ENCODE measurements at places on chromosomes 2 and 18.
A peak's percentile ranks its signal among the peaks of the same experiment; 100 is the strongest.

DNA sequence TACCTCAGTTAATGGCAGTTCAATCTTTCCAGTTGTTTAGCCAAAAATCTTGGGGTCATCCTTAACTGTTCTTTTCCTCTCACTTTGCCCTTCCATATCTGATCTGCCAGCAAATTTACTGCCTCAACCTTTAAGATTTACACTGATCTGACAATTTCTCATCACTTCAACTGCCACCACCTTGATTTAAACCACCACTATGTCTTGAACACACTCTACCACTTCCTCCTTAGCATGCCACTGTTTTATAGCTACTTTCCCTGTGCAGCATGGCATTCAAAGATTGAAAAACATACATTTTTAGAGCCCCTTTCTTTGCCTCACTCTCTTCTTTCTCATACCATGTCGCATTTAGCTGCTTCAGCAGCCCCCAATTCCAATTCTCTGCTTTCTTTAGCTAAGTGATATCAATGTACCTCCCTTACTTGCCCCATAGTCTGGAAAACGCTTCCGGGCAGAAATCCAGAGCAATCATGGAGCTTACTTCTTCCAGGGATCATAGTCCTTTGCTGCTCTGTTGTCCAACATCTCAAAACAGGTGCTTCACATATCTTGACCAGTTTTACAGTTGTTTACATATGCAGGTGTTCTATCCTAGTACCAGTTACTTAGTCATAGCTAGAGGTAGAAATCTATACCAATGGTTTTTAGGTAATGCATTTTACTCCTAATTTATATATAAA, 10.9 kb downstream of the PGAP1 start:
- no peak for DNase-seq

GRCh38 chr2:38581193-38582147, 21.3 kb downstream of the HNRNPLL start:
- peak; percentile 31 for DNase-seq

- DNase-seq = peak; percentile 48
Observed at GRCh38 chr2:60553495-60554073, at the start of gene BCL11A. Gene BCL11A, minus strand, starts transcription at chr2:60553654. Its CDS starts 384 bp downstream, at chr2:60553270.

DNA sequence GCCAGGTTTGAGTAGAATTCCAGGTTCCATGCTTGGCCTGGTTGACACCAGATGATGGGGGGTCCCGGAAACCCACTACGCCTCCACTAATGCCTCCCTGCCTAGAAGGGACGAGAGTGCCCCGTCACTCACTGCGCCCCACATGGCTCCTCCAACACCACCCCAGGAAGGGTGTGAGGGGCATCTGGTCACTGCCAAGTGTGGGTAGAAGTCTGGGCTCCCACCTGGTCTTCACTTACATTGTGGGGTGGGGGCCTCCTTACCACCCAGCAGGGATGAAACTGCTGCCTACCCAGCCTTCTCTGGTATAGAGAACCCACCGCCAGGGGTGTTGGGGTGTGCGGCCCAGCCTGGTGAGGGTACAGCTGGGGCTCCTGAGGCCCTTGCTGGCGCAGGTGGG, 65.2 kb upstream of the B3GNT7 start:
- DNase-seq = no peak

GRCh38 chr18:72171596-72171995, 372.5 kb downstream of the CBLN2 start:
- no peak for DNase-seq

DNA sequence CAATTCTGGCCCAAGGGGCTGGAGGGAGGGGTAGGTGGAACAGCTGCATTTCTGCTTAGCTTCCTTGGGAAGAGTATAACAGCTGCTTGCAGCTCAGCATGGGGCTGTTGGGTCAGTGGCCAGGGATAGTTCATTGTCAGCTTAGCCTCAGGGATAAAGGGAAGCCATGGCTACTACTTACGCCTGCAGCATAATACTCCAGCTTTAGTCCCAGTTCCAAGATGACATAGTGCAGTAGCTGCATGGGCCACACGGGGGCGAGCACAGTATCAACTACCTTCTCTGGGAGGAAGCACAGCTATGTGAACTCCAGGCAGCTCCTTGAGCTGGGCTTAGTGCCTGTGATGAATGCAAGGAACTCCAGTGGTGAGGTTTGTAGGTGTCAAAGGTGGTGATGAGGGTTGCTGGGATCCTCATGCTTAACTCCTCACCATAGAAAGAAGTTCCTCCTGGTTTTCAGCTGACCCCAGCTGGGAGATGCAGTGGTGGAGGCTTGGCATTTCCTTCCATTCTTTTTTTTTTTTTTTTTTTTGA, 35.4 kb upstream of the RHOB start:
- peak; percentile 18 for DNase-seq

All from NCI-H524 treated with DMSO at 0.1 percent for 48 hours (cell line).